Stomach (tissue), 19 donors: ENCODE measurements at places on chromosomes 4 and X. TPM values are rescaled to one million over a fixed set of nuclear protein-coding genes. Genes with fewer than 3 reads are reported as not detected.

- no peaks in the 10 kb centered on the region for H3K4me1 ChIP-seq
- no peaks in the 10 kb centered on the region for H3K27me3 ChIP-seq
- no peaks in the 10 kb centered on the region for H3K36me3 ChIP-seq
- DNase-seq, result no peak
- H3K4me3 ChIP-seq, result no peak overlapping the region
These were observed 650.9 kb upstream of the TENM3 start for GRCh38 chr4:181592221-181592745.

- H3K27ac ChIP-seq, result no peak overlapping the region
- no peak for DNase-seq
- no peaks in the 10 kb centered on the region for H3K27me3 ChIP-seq
- no peaks in the 10 kb centered on the region for H3K4me1 ChIP-seq
- no peak overlapping the region for H3K4me3 ChIP-seq
These were observed 34.0 kb upstream of the PLAC1 start for GRCh38 chrX:134692233-134692632.

DNA sequence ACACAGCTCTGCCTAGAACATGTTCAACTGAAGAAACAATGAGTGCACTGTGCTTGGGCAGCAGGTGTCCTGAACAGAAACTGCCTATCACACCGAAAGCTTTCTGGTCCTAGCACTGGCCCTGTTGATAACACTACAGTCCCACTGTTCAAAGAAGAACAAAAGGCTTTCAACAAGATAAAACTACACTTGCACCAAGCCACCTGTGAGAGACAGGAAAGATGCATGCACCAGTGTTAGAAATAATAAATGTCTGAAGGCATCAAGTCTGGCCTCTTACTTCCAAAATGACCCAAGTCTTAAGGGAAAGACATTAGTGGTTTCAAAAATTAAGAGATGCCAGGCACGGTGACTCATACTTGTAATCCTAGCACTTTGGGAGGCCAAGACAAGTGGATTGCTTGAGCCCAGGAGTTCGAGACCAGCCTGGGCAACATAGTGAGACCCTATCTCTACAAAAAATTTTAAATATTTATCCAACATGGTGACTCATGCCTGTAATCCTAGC, 68.7 kb downstream of the APBB2 start:
- peak overlapping the region; percentile 74 for H3K27ac ChIP-seq
- H3K27me3 ChIP-seq, result no peaks in the 10 kb centered on the region
- H3K36me3 ChIP-seq, result no peaks in the 10 kb centered on the region
- peak; percentile 44 for DNase-seq
- peaks cover 70% of the 10 kb centered on the region for H3K4me1 ChIP-seq

GRCh38 chr4:124899997-124900396, 187.5 kb upstream of the ANKRD50 start:
- no peak for DNase-seq
- H3K4me1 ChIP-seq, result peaks cover 12% of the 10 kb centered on the region
- H3K4me3 ChIP-seq, result no peak overlapping the region
- no peak overlapping the region for H3K27ac ChIP-seq

ELMOD2 gene
- 22.3 TPM for total RNA-seq
